ENCODE measurements at places on chromosomes 7 and 10.
A peak's percentile ranks its signal among the peaks of the same experiment; 100 is the strongest.

DNA sequence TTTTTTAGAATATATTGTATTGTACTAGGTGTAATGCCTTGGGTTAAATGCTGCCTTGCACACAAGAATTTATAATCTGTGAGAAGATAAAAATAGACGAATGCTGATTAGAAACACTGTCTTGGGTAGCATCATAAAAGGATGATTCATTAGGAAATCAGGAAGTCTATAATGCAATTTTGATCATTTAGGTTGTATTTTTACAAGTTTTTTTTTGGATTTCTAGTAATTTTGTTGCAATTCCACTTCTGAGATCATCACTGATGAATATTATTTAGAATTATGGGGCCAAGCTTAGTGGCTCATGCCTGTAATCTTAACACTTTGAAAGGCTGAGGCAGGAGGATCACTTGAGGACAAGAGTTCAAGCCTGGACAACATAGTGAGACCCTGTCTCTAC is 29.6 kb downstream of the WBP1L start:
- no peak for DNase-seq

- peak; percentile 35 for DNase-seq
Measured at GRCh38 chr10:34254596-34254995, 560.5 kb downstream of the PARD3 start.

DNA sequence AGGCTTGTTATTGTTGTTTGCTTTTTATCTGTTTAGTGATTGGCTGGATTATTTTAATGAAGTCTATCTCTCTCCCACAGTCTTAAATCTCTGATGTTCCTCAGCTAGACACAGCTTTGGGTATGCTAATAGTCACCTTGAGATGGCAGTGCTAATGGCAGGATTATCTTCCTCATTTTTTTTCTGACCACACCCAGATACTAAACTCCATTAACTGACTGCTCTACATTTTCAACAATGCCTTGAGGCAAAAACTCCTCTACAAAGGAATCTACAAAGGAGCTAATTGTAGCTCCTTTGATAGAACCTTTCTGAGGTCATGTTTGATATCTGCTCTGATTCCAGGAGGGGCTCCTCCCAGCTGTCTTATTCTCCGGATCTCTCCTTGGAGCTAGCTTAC is 122.6 kb downstream of the HBP1 start:
- DNase-seq: no peak

- DNase-seq: no peak
Measured at GRCh38 chr10:91944880-91945630, 21.5 kb downstream of the BTAF1 start.

DNA sequence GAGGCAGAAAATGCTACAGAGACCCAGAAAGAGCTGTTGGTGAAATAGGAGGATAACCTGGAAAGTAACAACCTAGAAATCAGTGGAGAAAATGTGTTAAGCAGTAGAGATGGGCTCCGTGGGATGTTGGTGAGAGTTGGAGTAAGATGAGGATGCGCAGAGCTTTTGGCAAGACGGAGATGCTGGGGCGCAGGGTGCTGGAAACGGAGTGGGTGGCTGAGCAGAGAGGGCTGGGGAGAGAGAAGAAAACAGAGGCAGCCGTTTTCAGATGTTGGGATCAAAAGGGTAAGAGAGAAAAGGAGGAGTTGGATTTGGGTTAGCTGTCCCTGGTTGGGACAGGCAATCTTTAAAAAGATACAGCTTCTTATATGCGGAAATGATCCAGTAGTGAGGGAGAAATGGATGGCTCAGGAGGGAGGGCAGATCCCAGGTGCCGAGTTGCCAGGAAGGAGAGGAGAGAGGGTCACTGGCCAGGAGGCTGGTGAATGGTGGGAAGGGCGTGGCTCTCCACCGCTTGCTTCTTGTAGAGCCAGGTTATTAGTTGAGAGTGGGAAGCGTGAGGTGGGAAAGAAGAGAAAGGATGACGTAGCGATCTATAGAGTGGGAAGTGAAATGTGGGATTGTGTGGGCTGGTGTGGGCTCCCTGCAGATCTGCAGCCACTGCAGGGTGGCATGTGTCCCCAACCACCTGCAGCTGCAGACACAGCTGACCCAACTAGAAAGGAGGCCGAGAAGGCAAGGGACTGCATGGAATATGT is 182.2 kb upstream of the SVIL start:
- DNase-seq: no peak

GRCh38 chr7:101258243-101258731 is 13.4 kb upstream of the FIS1 start:
- DNase-seq: no peak

DNA sequence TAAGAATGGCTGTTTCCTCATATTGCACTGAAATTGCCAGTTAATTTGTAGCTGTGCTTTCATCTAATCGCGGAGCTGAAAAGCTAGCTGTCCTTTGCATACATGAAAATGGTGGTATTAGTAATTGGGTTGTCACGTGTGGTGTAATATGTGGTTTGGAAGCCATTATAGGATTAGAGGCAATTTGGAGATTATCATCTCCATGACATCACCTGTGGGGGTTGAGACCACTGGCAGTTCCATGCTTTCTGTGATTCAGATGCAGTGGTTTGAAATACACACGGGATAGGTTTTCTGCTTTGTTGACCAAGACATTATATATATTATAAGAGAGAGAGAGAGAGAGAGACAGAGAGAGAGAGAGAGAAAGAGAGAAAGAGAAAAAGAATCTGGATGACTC is 180.8 kb downstream of the RAB11FIP2 start:
- no peak for DNase-seq

GRCh38 chr7:2650451-2650850 is 18.7 kb downstream of the TTYH3 start:
- DNase-seq: no peak

DNA sequence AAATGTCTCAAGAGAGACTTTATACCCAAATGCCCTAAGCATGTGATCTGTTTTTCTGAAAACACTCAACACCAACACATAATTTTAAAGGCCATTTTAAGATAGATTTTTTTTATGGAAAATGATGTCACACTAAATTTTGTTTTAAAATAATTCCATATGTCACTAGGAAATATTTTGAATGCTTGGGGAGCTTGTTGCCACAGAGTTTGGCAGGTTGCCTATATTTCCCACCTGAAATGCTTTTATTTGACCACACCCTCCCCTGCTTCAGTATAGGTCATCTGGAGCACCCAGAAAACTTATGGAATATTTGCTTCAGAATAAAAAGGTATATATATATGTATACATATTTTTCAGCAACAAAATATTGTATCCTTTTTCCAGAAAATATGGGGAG is 180.0 kb upstream of the ANK3 start:
- DNase-seq: no peak

DNA sequence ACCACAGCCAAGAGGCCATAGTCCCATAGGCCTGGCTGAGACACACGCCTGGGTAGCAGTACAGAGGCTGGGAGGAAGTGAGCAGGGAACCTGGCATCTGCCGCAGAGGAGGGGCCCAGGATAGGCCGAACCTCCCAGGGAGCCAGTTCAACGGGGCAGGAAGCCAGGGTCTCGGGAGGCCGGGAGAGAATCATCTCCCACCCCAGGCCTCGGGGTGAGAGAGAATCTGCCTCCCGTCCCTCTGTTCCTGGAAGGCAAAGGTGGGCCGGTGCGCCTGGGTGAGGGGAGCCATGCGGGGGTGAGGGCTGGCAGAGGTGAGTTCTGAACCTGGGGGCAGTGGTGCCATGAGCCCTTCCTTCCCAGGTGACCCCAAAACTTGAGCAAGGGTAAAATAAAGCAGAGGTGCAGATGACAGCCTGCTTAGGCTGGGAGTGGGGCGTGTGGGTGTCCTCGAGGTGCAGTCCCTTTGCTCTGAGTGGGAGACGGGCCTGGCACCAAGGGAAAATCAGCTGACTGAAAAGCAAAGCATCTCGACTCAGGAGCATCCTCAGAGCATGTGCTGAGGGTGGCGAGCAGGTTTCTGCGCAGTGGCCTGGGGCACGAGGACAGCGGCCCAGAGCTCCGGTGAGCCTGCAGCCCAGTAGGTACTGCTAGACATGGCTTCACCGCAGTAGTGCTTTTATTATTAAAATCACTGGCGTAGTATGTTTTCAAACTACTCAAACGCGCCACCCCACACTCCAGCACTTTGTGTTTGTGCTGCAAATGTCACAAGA is 15.5 kb downstream of the AGAP3 start:
- DNase-seq: no peak

- no peak for DNase-seq
Measured at GRCh38 chr7:7772397-7772821, 54.0 kb upstream of the RPA3 start.

GRCh38 chr7:158959021-158959717 is 102.8 kb downstream of the DYNC2I1 start:
- DNase-seq: no peak

DNA sequence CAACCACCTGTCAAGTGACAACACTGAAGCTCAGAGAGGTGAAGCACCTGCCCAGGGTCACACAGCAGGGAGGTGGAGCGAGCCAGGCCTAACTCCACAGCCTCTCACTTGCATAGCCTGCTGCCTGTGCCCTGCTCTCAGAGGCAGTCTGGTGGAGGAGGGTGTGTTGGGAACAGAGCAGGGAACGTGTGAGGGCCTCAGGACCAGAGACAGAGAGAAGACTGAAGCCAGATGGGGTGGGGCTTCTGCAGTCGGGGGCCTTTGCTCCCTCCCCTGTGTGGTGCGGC is 114.0 kb downstream of the PTPN20 start:
- DNase-seq: no peak

- peak; percentile 20 for DNase-seq
Measured at GRCh38 chr10:10967029-10967428, 50.6 kb upstream of the CELF2 start.

DNA sequence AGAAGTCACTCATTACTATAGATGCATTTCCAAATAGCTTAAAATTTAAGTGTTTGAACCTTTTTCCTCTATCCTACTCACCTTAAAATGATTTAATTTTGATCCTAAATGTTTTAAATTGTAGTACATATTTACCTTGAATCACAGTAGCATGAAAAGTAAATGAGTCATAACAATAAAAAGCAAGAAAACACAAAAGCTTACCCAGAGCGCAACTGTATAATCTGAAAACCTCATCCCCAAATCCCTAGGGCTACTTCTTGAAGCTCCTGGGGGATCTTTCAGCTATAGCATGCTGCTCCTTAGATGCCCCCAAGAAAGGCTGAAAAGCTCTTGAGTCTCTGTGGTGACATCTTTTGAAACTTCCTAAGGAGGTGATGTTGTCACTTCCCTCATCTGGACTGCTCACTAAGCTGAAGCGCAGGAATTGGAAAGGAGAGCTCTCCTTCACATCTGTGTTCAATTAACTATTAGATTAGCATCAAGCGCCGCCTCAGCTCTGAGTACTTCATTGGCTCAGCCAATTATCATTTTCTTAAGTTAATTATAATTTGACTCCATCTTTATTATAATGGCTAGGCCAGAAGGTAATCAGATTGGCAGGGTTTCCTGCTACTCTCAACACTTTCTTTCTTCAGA is 60.2 kb downstream of the SEMA3E start:
- DNase-seq: no peak

DNA sequence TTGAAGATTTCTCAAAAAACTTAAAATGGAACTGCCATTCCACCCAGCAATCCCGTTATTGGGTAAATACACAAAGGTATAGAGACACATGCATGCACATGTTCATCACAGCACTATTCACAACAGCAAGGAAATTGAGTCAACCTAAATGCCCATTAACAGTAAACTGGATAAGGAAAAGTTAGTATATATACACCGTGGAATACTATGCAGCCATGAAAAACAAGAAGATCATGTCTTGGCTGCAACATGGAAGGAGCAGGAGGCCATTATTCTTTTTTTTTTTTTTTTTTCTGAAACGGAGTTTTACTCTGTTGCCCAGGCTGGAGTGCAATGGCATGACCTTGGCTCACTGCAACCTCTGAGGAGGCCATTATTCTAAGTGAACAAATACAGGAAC is 749.0 kb downstream of the MAGI2 start:
- DNase-seq: no peak

- no peak for DNase-seq
Measured at GRCh38 chr10:23630885-23631284, 192.0 kb downstream of the OTUD1 start.

DNA sequence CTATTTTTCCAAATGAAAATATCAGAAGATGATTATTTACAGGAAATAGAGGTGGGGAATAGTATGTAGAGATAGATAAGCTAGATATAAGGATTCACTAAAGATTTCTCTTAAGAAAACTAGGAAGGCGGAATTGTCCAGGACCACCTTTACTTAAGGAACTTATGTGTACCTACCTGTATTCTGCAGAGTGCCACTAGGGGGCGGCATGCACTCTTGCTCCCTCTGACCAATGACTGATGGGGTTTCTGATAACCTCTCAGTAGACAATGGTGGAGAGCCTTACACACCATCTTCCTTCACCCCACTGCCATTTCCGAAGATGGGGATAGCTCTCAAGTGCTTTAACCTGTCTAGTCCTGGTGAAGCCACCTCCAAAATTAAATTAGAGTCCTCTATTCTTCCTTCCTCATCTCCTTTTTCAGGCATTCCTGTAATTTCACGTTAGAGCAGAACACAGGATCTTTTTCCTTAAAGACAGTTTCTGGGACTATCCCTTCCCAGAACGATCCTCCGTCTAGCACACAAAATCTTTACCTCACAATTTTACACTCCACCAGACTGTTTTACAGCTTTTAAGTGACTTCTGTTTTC is 453.1 kb downstream of the SORCS1 start:
- peak; percentile 70 for DNase-seq

DNA sequence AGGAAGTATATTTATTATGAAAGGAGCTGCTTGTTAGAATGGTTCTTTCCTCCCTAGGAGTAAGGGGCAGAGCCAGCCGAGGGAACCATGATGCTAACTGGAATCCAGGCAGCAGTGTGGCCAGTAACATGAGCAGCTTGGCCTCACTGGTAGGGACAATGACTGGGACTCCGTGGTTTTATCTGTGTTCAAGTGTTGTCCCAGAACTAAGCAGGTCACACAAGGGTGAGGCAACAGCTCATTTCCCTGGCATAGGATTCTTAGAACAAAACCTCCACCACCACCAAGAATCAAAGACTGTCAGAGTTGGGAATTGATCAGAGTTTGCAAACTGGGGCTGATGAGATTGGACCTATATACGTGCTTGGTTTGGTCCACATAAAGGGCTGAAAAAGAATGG is 138.9 kb upstream of the COBL start:
- DNase-seq: no peak

DNA sequence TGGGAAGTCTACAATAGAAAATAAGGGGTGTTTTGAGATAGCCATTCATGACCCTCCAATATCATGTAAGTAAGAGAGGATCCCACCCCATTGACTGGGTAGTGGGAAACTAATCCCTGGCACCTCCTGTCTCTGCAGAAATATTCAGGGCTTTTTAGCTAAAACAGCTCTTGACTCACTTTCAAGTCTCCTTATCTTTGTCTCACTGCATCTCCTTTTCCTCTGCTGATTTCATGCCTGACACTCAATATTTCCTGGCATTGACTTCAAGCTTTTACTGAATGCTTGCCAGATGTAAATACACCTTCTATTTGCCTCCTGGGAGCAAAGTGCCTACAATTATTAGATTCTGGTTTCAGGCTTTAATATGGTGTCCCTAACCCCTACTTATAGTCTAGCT is 57.1 kb downstream of the CHRM2 start:
- no peak for DNase-seq
